ENCODE measurements at places on chromosomes 7 and 10. TPM values are rescaled to one million over a fixed set of nuclear protein-coding genes. Genes with fewer than 3 reads are reported as not detected.

PDK4 gene
- not detected for total RNA-seq

SCIN gene
- total RNA-seq = 1.4 TPM

ANXA8L1 gene
- not detected for total RNA-seq

FERD3L gene
- not detected for total RNA-seq

CYP26C1 gene
- 0.18 TPM for total RNA-seq

RPEL1 gene
- not detected for total RNA-seq

TAS2R4 gene
- total RNA-seq = 0.82 TPM

TCAF2 gene
- 24.6 TPM for total RNA-seq

PLAU gene
- total RNA-seq = 4.8 TPM

FOXI2 gene
- total RNA-seq = not detected

PDZD7 gene
- 1.2 TPM for total RNA-seq

SORBS1 gene
- 0.89 TPM for total RNA-seq

PTPRZ1 gene
- total RNA-seq = not detected

AGR3 gene
- not detected for total RNA-seq

CYP3A7 gene
- not detected for total RNA-seq

MSS51 gene
- 4.1 TPM for total RNA-seq
